ENCODE measurements at places on chromosomes 1 and 21.

DNA sequence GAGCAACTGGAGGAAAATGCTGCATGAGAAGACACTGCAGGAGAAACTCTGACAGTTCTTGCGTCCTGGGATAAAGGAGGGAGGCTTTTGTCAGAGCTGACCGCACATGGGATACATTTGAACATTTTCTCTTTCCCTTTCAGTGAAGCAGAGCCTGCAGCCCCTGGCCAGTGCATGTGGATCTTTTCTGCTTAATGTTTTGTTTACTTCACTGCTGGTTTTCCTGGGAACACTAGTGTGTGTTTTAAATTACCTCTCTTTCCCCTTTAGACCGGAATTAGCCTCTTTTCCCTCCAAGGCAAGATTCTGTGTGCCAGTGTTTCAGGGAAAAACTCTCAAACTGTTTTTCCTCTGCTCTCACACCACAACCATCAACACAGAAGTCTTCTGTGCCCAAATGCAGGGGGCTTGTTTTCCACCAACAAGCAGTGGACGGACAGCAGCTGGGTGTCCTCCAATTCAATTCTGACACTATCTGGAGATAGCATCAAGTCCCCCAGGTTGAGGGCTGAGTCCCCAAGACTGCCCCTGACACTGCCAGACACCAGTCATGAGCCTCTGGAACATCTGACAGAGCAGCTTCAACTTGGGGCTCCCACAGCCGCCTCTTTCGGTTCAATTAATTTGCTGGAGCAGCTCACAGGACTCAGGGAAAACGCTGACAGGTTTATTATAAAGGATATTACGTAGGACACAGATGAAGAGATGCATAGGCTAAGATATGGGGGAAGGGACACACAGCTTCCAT lies 136.2 kb downstream of the RHOU start:
- no peak for ATAC-seq

GRCh38 chr1:30880678-30881318 lies 27.8 kb downstream of the SDC3 start:
- ATAC-seq = no peak

GRCh38 chr1:217953922-217954321 lies 322.8 kb downstream of the SPATA17 start:
- ATAC-seq = no peak

DNA sequence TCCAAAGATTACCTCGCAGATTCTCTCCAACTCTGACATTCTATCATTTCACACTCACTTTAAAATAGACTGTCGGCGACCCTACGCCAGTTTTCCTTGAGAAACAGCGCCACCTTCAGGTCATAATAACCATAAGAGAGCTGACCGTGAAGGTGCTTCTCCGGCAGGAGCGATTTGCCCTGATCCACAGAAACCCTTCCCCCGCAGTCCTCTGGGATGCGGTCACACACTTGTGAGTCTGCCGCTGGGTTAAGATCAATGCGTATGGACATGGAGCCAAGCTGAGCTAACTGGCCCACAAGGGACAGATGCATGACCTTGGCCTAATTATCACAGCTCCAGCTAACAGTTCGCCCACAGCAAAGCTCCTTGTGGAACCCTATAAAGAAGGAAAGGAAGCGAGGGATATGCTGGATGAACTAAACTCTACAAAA lies 32.8 kb upstream of the IFNAR2 start:
- ATAC-seq = peak; percentile 61

DNA sequence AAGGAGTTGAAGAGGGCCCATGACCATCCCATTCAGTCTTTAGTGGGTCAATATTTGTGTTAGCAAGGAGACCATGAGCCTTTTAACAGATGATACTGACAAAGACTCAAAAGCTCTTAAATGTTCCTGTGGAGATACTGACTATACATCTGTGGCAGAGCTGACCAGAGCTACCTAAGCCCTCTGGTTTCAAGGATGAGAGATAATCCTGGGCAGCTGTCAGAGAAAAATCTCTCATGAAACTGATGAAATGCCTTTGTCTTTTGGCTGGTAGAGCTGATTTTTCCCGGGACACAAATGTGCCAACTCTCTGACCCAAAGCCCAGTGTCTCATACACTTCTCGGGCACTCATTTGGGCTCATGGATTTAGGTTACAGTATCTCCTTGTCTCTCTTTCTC lies 100.9 kb downstream of the XCL2 start:
- no peak for ATAC-seq

- ATAC-seq = no peak
Observed at GRCh38 chr1:20870718-20871117, 83.6 kb upstream of the HP1BP3 start.

GRCh38 chr1:11045428-11046269 lies 1.4 kb downstream of the MASP2 start:
- ATAC-seq = no peak

DNA sequence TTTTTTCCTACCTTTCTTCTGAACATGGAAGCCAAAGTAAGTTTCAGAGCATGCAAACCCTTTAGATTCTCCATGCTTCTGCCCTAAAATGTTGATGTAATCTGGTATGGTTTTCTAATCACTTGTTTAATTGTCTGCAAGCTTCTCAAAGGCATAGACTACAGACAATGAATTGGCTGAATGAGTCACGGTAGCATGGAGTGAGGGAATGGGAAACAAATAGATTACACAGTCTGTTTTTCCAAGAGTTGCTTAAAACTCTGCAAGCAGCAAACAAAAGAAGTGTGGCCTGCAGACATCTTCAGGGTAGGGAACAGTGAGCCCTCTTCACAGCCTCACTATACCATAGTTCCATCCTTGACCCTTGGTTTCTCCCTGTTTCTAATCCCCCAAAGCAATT lies 326.0 kb downstream of the BARHL2 start:
- no peak for ATAC-seq

- ATAC-seq = no peak
Observed at GRCh38 chr1:28371010-28371377, 1.5 kb downstream of the PHACTR4 start.

- ATAC-seq = no peak
Observed at GRCh38 chr1:197093226-197093885, 26.3 kb upstream of the F13B start.

DNA sequence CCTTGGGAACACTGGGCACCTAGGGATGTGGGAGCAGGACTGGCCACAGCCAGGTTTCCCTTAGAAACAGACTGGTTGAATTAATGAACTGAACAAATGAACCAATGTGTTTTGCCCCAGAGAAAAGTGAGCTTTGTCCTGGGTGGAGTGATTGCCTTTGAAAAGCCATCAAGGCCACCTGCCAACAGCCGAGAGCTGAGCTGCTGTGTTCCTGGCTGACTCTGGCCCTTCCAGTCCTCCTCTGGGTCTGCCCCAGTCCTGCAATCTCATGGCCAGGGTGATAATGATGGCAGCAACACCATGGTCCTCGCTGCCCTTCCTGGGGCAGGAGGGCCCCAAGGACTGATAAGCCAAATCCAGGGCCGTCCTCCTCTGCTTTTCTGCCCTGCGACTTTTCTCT lies 18.2 kb upstream of the GJA9 start:
- ATAC-seq = no peak

Data from gastroesophageal sphincter (tissue), 4 donors.